ENCODE measurements at places on chromosomes 11 and 22.

DNA sequence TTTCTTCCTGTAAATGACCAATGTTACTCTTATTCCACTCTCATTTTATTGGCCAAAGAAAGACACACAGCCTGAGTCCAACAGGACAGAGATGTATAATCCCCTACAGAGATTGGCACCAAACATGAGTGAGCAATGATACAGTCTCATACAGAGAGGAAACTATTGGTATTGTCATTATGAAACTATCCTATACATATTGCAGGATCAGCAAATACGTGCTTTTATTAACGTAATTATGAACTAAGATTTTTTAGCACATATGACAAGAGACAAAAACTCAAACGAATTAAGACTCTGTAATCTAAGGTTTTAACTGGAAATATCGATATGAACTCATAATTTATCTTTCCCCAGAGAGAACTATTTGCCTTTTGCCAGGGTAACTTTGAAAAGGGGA, 99.3 kb upstream of the LDLRAD3 start:
- DNase-seq = no peak

DNA sequence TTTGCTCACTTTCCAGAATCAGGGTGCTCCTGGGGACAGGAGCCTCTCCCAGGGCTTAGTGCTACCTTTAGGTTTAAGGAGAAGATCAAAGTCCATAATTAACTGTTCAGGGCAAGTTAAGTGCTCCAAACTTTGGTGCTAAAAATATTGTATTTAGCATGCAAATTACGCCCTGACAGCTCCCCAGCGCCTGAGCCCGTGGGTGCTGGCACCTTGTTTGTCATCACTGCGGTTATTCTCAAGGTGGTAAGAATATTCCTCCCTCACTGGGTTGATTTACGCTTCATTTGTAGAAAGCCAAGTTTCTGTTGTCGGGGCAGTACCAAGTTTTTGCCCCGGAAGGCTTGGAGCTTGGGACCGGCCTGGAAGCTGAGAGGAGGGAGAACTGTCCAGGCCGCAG, 21.3 kb downstream of the ANKK1 start:
- no peak for DNase-seq

- DNase-seq = no peak
Observed at GRCh38 chr22:31229402-31230079, 17.4 kb downstream of the LIMK2 start.

DNA sequence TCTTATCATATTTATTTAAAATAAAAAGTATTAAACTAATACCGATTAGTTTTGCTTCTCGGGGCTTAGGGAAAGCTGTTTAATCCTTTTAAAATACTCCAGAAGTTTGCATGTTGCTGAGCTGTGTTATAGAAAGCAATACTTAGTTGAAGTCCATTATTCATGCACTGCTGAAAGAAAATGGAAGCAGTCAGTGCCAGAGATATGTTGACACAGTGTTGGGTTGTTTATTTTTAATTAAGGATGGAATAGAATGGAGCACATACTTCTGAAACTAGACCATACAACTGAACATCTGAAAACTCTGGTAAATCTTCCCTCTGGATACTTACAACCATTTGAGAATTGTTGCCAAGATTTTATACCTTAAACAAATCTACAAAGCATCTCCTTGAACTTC, 282.7 kb upstream of the CCDC179 start:
- no peak for DNase-seq

- no peak for DNase-seq
Observed at GRCh38 chr11:50246699-50247098, 214.0 kb downstream of the OR4C45 start.

- no peak for DNase-seq
Observed at GRCh38 chr11:68749229-68750123, 1.8 kb downstream of the TESMIN start.

DNA sequence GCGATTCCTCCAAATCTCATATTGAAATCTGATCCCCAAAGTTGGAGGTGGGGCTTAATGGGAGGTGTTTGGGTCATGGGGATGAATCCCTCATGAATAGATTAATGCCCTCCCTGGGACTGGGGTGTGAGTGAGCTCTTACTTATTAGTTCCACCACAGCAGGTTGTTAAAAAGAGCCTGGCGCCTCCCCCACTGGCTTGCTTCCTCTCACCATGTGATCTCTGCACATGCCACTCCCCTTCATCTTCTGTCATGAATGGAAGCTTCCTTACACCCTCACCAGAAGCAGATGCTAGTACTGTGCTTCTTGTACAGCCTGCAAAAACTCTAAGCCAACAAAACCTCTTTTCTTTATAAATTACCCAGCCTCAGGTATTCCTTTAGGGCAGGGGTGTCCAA, 8.8 kb downstream of the RRAS2 start:
- DNase-seq = no peak

- no peak for DNase-seq
Observed at GRCh38 chr22:31248965-31249958, 37.2 kb downstream of the LIMK2 start.

DNA sequence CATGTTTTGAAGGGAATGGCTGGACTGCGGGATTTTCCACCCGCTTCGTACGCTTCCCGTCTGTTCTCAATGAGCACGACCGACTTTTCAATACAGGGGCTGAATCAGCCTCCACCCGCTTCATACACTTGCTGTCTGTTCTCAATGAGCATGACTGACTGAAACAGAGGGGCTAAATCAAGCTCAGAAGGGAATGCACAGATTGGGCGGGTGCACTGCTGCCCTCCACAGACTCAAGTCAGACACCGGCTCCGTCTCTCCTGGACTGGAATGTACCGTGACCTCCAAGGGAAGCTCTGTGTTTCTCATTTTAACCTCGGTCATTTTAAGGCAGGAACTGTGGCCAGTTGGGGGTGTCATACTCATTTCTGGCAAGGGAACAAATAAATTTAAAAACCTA, 48.5 kb downstream of the BRD1 start:
- no peak for DNase-seq

All from amniotic stem cell (primary cell).